ENCODE measurements at places on chromosomes 4 and X.
A peak's percentile ranks its signal among the peaks of the same experiment; 100 is the strongest.

DNA sequence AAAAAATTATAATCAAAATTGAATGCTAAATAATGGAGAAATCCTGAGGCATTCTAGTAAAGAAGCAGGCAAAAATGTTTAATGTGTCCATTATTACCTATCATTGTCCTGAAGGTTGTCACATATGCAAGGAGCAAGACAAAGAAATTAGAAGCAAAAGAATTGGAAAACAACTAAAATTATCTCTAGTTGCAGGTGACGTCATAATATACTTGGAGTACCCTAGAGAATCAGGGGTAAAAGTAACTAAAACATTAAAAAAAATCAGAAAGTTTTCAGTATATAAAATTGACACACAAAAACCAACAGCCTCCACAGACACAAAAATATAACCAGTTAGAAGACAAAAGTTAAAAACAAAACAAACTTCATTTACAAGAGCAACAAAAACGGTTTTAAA lies 21.4 kb downstream of the MAGEA1 start:
- no peak for DNase-seq

- DNase-seq = no peak
These were observed 67.4 kb upstream of the ARHGAP24 start for GRCh38 chr4:85407546-85407945.

DNA sequence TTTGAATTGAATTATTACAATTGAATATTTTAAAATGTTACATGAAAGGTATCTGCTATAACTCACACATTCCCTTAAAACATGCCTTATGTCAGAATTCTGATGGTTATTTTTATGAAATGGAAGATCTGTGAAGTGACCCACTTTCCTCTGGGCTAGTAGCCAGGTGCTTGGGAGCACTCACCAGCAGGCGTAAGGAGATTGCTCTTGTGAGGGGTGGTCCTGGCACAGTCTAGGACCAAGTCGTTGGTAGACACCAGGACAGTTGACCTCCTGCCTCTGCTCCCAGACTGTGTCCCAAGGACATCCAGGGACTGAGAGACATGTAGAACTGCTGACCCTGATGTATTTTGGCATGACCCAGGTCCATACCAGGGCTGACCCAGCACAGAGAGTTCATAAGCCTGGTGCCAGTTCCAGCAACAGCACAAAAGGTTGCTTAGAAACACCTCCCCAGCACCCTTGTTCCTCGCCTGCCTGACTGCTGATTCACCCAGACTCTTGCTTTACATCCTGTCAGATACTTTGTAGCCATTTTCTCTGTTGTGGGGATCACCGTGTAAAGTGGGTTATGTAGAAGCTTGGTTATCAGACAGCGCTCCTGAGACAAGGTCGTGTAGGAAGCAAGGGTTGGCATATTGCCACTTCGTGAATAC lies 48.5 kb downstream of the NELFA start:
- DNase-seq = no peak

- DNase-seq = no peak
These were observed 44.9 kb downstream of the GPM6A start for GRCh38 chr4:175767150-175767549.

GRCh38 chrX:14027036-14027435 lies 2.7 kb downstream of the GEMIN8 start:
- DNase-seq = no peak

DNA sequence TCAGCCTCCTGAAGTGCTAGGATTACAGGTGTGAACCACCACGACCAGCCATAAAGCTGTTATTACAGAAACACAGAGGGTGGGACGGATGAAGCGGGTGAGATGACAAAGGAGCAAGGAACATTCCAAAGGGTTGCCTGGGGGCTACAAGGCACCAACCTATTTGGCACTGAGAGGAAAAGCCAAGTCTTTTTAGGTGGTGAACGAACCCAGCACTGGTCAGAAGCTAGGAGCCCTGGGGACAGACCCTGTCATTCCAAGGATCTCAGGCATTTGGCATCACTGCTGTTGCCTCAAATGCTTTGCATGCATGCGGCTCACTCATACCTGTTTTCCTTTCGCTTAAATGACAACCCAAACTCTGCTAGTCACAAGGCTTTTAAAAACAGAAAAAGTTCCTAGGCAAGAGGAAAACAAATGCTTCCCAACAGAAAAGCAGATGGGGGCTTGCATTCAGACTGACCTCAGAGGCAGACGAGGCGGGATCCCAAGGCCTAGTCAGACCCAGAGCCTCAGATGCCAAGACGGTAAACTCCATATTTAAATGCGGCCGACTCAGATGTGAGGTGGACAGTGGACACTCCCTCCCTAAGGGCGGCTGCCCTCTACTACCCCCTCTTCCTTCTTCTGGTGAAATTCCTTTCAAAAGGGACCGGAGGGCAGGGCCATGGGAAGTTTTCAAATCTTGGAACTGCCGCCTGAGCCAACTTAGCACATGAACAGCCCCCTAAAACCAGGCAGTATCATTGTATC lies 4.5 kb downstream of the MAP7D2 start:
- DNase-seq = no peak

- DNase-seq = no peak
These were observed 66.1 kb downstream of the PHKA2 start for GRCh38 chrX:18917831-18918230.

DNA sequence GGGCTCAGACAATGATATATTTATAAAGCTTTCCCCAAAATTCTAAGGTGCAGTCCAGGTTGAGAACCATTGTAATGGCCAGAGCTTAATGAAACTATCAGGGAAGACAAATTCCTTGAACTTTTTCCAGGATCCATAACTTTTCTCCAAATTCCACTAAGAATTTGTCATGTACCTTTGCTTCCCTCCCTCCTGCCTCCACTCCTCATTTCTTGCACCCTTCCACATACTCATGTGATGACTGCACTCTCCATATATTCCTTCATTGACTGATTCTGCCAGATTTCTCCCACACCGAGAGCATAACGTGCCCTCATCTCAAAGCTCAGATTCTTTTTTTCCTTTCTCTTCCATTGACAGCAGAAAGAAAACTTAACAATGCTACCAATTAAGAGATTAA lies 20.9 kb upstream of the AMELX start:
- DNase-seq = no peak

DNA sequence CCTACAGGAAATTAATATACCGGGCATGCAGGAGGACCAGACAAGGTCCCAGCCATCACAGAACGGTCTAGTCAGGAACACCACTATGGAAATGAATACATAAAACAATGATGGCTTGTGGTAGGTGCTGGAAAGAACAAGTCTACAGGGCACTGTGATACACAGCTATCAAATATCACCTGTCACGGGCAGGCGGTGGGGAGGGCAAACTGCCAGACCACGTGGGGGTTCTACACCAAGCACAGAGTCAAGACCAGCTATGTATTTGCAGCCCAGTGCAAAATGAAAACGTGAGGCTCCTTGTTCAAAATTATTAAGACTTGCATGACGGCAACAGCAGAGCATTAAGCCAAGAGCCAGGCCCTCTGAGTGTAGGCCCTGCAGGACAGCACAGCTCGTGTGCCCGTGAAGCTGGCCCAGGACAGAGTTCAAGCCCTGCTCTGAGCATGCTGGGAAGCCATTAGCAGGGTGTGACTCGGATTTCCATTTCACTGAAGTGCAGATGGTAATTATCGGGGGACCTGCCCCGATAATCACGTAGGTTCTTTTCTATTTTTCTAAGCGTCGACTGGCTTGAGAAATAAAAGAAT lies 83.6 kb downstream of the JAKMIP1 start:
- DNase-seq = no peak

GRCh38 chrX:45372151-45372550 lies 171.5 kb upstream of the DIPK2B start:
- DNase-seq = no peak

DNA sequence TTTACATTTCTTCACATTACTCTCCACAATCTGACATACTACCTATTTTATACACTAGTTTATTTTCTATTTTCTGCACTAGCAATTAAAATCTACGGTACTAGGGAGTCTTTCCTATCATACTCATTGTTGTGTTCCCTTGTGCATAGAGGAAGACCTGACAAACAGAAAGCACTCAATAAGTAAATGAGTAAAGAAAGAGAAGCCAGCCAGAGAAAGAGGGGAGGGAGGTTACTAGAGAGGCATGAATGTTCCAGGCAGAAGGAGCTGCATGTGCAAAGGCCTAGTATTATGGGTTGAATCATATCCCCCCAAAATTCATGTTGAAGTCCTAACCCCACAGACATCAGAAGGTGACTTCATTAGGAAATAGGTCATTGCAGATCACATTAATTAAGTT lies 114.0 kb downstream of the ZAR1 start:
- no peak for DNase-seq

GRCh38 chr4:3676907-3677747 lies 89.1 kb upstream of the ADRA2C start:
- no peak for DNase-seq

DNA sequence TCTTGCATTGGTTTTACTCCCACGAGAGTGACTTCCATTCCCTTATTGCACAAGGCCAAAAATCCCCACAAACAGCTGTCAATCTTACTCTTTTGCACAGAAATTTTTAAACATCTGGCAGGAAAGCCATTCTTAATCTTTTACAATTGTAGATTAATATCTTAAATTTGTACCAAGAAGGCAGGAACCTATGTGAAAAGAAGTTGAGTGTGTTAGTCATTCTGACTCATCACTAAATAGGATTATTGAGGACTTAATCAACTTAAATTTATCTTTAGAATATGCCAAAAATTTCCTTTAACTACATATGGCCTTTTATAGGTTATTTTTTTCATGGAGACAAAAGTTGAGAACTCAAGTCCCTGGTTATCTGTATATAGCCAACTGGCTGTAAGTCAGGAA lies 49.0 kb upstream of the VEGFC start:
- DNase-seq = no peak

DNA sequence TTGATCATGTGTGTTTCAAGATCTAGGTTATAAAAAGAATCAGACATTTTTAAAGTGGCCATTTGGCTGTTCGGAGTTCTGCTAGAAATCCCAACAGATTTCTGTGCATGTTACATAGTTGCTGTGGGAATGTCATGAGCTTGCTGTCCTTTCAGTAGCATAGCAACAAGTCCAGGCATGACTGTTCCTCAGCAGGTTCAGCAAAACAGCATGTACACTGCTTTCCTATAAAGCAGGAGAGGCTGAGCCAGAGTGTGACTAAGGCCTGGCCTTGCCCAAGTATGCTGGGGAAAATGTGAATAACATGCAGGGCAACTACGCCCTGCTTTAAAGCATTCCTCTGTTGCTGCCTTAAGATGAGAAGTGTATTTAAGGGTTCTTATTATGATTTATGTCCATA lies 217.1 kb upstream of the SMIM31 start:
- DNase-seq = no peak

DNA sequence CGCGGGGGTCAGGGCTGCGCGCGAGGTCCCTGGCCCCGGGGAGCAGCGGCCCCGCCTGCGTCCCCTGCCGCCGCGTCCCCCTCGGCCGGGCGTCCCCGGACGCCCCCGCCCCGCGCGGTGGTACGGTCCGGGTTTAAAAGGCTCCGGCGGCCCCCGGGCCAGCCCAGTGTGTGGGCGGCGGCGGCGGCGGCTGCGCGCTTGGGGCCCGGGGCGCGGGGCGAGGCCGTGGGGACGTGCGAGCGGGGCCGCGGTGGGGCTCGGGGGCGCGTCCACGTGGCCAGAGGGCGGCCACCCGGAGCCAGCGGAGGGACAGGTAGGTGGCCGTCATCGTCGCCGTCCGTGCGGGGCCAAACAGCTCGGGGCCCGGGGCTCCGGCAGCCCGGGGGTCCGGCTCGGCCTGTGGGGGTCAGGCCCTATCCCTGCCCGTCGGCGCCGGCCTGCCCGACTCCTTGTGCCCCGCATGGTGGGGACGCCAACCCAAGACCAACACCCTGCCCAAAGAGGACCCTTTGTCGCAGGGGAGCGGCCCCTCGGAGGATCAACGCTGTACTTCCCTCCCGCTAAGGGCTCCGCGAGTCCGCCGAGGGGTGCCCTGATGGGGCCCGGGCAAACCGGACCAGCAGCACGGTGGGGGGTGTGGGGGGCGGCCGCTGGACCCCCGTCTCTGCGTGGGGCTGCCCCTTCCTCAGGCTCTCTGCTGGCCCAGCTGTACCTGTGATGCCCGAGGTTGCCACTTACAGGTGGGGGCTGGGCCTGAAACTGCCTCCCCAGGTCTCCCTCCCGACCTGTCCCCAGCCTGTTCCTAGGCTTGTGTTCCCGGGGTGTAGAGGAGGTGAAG lies at the start of gene PLXNA3:
Gene PLXNA3, plus strand, starts transcription at position 166 of the 838 bp plus-strand sequence. CDS start 1,903 bp downstream, outside the sequence.
- DNase-seq = peak; percentile 54

- no peak for DNase-seq
These were observed 374.1 kb downstream of the FBXW7 start for GRCh38 chr4:152161676-152162330.

GRCh38 chr4:4333265-4333706 lies 43.2 kb downstream of the ZBTB49 start:
- no peak for DNase-seq

- no peak for DNase-seq
These were observed at the start of gene CPLX1 for GRCh38 chr4:825971-826330. Gene CPLX1 (minus strand): TSS chr4:826129. CDS start chr4:824522, 1,607 bp downstream.

DNA sequence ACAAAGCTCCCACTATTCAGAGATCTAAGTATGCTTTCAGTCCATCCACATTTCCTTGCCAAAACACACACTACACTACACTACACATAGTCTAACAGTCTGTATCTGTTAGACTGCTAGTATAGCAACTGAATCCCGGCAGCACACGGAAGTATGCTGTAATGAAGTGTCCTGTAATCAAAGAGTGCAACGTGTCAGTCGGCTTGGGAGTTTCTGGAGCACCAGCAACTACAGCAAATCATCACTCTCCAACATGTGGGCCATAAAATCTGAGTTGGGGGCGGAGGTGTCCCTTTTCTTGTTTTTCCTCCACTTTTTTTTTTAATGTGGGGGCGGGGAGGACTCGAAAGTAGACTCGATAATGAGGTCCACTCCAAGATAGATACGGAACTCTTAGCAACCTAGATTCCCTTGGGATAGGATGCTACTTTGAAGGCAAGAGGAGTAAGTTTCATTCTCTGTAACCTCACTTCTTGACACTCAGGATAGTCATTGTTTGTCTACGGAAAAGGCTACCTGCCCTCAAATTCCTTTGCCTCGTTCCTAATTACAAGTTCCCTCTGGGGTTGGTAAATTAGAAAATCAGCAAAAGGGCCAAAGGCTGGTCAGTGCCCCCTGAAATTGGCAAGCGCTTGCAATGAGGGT lies 722 bp downstream of the SLC10A7 start:
- DNase-seq = peak; percentile 8

DNA sequence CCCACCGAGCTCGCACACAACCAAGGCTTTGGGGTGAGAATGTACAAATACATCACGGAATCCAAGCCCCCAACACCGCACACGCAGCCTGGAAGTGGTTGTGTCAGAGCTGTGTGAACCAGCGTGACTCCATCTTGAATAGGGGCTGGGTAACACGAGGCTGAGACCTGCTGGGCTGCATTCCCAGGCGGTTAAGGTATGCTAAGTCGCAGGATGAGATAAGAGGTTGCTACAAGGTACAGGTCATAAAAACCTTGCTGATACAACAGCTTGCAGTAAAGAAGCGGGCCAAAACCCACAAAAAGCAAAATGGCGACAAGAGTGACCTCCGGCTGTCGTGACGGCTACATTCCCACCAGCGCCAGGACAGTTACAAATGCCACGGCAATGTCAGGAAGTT lies 258.4 kb downstream of the DHRSX start:
- no peak for DNase-seq
